ENCODE measurements at places on chromosomes 5 and 9.

DNA sequence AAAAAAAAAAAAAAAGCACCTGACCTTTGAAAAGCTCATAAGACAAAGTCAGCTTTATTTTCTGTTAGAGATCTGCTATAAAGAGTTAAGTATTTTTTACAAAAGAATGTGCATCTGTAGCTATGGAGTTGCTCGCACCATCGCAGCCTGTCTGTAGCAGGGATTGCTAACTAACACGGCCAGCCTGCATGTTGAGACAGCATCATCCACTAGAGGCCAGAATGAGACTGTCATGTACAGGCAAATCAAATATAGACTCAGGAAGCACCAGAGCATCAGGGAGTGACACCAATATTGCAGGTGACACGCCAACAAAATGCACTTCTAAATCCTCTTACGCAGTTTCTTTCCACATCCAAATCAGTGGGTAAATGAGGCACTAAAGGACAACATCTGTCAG is 136.3 kb upstream of the RASEF start:
- peak; percentile 37 for DNase-seq

DNA sequence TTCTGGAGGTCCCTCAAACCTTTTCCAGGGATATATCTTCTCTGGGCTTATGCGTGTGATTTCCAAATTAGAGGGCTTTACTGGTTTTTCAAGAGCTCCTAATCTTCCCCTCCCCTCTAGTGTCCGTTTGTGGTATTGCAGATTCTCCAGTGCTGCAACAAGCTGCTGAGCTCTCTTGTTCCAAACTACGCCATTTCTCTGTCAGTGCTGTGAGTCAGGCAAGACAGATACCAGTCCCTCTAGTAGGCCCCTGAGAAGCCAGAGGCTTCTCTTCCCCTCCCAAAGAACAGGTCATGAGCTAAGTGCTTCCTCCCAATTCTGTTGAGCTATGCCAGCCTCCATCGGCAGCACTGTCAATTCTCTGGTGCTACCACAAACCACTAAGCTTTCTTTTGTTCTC is 149.5 kb downstream of the FANCC start:
- peak; percentile 86 for DNase-seq

DNA sequence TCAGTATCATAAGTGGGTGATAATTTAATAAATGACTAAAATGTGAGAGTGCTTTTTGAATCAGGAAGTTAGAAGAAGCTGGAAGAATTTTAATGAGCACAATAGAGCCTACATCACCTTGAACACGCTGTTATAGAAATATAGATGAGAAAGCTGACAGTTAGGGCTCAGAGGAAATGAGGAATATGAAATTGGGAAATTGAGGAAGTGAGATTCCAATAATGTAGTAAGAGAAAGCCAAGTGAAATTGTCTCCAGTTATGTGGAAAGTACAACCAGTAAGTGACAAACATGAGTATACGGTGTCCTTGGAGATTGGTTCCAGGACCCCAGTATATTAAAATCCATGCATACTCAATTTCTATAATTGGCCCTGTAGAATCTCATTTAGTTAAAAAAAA is 235.9 kb upstream of the FAM174A start:
- DNase-seq, result no peak

DNA sequence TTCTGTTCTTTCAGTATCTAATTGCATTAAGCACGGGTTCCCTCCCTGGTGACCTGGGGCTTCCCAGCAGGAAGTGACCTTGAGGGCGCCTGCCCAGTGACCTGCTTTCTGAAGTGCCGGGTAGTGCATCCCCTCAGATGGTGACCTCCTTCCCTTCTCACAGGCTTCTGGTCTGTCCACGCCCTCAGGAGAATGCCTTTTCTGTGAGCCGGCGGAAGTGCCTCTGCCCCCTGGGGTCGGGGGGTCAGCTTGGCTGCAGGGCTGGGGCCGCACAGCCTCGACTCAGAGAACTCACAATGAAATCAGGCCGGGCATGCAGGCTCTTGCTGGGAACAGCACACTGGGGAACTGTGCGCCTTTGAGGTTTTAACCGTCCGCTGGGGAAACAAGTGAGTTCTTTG is 124.5 kb upstream of the PHYKPL start:
- DNase-seq, result no peak

GRCh38 chr5:149954798-149955197 is 5.8 kb upstream of the SLC26A2 start:
- DNase-seq, result no peak

DNA sequence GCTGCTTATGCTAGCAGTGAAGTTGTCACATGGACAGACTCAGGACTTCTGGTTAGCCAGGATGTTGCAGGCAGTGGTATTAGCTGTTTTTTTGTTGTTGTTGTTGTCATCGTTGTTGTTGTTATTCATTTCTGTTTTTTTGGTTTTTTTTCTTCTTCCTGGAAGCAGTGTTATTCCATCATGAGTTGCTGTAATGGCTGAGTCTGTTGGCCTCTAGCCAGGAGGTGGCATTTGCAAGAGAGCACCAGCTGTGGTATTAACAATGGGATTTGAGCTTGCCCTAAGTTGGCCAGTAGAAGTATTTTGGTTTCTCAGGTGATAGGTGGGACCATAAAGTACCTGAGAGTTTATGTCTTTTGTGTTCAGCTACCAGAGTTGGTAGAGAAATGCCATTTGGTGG is 561.1 kb downstream of the KCTD16 start:
- DNase-seq, result no peak

- DNase-seq, result no peak
Observed at GRCh38 chr5:38648703-38649291, 92.4 kb upstream of the LIFR start.

- DNase-seq, result no peak
Observed at GRCh38 chr9:116815835-116816234, 128.7 kb downstream of the TRIM32 start.

GRCh38 chr5:143037071-143037470 is 266.9 kb downstream of the ARHGAP26 start:
- no peak for DNase-seq

DNA sequence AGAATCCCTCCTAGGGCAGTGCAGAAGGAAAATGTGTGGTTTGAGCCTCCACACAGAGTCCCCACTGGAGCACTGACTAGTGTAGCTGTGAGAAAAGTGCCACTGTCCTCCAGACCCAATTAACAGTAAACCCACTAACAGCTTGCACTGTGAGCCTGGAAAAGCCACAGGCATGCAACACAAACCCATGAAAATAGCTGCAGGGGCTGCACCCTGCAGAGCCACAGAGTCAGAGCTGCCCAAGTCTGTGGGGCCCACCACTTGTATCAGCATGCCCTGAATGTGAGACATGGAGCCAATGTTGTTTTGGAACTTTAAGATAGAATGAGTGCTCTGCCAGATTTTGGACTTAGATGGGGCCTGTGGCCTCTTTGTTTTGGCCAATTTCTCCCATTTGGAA is 119.8 kb upstream of the CDH9 start:
- DNase-seq, result no peak

- DNase-seq, result no peak
Observed at GRCh38 chr9:90074316-90074962, 469.6 kb downstream of the GADD45G start.

DNA sequence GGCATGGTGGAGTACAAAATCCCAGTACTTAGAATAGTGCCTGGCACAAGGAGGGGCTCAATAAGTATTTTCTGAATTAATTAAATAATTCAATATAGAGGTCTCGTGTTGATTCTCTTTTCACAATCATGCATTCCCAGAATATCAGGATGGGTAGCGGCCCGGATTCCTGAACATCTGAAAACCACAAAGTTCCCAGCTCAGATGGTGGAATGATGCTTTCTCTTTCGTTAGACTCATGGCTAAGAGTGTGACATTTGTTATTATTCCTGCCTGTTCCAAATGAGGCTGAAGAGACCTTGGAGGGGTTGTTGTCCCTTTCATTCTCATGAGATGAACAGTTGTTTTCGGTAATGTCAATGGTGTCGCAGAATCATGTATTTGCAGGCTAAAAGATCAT is 95.4 kb upstream of the LIFR start:
- no peak for DNase-seq
